HFFc6 (cell line): ENCODE measurements at places on chromosomes 6 and 20.
A peak's percentile ranks its signal among the peaks of the same experiment; 100 is the strongest.

- no peak overlapping the region for H3K27ac ChIP-seq
- no peak for DNase-seq
- H3K27me3 ChIP-seq, result peaks cover 20% of the 10 kb centered on the region
- no peak overlapping the region for H3K4me3 ChIP-seq
Observed at GRCh38 chr20:62685781-62686555, 22.7 kb upstream of the NTSR1 start.

GRCh38 chr6:3414327-3415081, 42.3 kb downstream of the SLC22A23 start:
- H3K27ac ChIP-seq, result no peak overlapping the region
- peaks cover 36% of the 10 kb centered on the region for H3K27me3 ChIP-seq
- H3K4me3 ChIP-seq, result no peak overlapping the region
- H3K36me3 ChIP-seq, result no peaks in the 10 kb centered on the region
- no peak for DNase-seq

DNA sequence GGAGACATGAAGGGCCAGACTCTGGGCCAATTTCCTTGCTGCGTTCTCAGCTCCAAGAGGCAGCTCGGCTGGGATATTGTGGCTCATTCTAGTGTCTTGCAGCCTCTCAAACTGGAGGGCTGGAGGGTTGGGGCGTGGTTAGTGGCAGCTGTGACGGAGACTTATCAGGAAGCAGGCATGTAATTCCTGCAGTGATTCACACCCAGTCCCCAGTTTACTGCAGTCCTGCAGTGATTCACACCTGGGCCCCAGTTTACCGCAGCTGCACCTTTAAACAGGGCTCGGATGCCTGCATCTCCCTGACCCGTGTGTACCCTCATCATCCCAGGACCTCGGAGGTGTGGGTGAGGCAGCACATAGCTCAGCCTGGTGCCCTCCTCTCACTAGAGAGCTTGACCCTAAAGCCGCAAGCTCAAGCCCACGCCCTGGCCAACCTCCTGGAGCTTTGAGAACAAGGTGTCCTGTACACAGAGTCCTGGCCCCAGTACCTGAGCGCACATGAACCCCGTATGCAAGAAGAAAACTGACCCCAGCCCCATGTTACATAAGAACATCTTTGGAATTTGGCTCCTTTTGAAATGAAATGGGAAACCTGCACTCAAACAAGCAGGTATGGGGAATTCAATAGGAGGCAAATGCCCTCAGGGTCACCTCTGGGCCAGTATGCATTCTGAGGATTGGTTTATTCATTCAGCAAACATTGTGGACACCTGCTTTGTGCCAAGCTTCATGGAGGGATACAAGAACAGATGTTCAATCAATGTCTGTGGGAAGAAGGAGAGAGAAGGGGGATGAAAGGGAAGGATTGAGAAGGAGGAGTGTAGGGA, 55.3 kb upstream of the FAM83D start:
- no peaks in the 10 kb centered on the region for H3K4me1 ChIP-seq
- peak; percentile 8 for DNase-seq
- H3K4me3 ChIP-seq, result no peak overlapping the region
- H3K27ac ChIP-seq, result no peak overlapping the region

DNA sequence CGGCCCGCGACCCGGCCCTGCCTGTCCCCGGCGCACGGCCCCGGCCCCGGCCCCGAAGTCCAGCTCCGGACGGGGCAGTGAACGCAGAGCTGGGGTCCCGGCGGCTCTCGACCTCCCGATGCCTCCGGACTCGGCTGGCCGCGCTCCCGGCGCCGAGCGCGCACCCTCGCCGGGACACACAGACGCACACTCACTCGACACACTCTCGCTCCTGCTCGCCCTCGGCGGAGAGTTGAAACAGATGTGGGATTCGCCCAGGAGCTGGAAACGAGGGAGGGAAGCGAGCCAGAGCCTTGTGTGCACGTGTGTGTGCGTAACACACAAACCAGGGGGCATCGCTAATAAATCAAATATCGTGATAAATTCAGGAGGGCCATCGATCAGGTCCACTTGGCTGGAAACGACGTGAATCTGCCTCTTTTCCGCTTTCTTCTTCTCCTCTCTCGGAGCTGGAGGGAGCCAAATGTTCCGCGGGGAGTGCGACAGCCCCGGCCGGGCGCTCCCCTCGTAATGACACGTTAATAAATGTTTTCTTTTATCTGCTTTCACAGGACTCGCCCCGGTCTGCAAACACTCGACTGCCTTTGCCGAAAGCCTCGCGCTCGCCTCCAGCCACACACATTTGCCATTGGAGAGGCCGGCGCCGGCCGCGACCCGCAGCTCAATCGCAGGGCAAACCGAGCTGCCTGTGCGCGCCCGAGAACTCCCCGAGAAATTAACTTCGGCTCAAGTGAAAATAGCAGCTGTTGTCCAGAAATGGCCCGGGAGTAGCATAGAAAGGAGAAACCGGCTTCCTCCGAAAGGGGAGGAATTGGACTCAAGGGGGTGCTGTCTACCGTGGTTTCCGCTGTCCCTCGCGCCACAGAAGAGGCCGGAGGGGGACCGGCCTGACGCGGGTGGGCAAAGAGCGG, 828 bp upstream of the SULF2 start:
- peaks cover 47% of the 10 kb centered on the region for H3K27me3 ChIP-seq
- no peaks in the 10 kb centered on the region for H3K36me3 ChIP-seq
- no peak overlapping the region for H3K27ac ChIP-seq
- peaks cover 7% of the 10 kb centered on the region for H3K4me1 ChIP-seq
- DNase-seq, result peak; percentile 18

DNA sequence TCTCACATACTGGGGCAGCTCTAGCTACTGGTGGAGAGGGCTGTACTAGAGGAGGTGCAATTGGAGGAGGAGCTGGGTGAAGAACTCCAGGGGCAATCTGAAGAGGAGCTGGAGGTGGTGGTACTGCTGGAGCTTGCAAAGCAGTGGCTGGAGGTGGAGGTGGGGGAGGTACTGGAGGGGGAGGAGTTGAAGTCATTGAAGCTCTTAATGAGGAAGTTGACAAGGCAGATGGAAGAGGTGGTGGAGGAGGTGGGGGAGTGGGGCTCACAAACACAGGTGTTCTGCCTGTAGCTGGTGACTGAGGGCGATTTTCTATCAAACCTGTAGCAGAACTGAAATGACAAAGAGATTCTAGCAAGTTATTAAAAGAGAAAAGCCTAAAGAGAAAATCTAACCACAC, 77.6 kb downstream of the WASF1 start:
- no peak overlapping the region for H3K27ac ChIP-seq
- no peak overlapping the region for H3K4me3 ChIP-seq
- H3K4me1 ChIP-seq, result peaks cover 10% of the 10 kb centered on the region
- H3K36me3 ChIP-seq, result peaks cover 10% of the 10 kb centered on the region
- no peaks in the 10 kb centered on the region for H3K27me3 ChIP-seq

DNA sequence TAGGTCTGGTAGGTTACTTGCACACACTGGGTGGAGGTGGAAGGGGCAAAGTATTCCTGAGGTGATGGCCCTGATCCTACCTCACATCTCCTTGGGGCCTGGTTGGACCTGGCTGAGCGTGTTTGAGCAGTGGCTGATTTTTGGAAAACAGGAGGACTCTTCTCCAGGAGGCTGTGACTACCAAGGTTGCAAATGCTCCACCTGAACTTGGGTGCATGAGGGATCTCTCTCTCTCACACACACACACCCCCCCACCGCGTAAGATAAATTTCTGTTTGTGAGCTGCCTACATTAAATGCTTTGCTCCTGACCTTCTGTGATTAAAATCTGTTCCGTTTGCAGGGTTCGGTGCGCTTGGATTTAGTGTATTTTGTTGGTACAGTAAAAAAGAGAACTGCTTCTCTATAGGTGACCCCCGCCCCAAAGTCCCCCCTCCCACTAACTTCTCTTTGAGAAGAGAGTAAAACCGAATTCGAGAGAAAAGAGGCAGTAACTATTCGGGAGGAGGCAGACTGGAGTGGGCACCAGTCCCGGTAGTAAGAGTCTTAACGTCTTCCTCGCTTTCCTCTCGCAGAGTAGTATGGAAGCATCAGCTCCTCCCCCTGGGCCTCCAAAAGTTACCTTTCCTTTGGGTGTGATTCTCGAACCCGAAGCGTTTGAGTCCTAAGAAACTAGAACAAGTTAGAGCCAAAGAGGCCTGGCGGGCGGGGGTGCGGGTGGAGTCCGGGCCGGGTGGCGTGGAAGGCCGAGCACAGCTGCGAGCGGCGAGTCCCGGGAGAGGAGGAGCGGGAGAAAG, 585 bp upstream of the DSE start:
- peak overlapping the region; percentile 94 for H3K4me3 ChIP-seq
- no peak for DNase-seq

GRCh38 chr6:116562614-116563013, 8.7 kb upstream of the RWDD1 start:
- H3K4me3 ChIP-seq, result peak overlapping the region; percentile 25; the same call in 1 of the 2 replicates
- H3K27me3 ChIP-seq, result no peaks in the 10 kb centered on the region
- H3K36me3 ChIP-seq, result no peaks in the 10 kb centered on the region
- DNase-seq, result no peak
- peaks cover 100% of the 10 kb centered on the region for H3K4me1 ChIP-seq
- H3K27ac ChIP-seq, result peak overlapping the region; percentile 83

DNA sequence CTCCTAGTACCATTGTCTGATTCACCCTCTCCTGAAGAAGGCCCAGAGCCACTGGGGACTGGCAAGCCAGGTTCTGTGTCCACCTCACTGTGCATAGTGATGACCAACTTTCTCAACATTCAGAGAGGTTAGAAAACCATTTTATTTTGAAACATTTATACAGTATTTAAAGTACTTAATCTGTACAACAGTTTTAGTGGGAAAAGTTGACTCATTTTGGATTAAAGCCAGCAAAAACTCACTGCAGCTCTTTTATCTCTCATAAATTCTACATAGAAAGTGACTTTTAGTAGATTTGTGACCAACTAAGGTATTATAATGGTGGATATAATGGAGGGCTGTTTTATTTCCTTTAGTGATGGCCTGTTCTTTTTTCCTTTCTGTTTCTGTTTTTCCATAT, 9.7 kb downstream of the TULP4 start:
- peaks cover 14% of the 10 kb centered on the region for H3K36me3 ChIP-seq
- DNase-seq, result peak; percentile 71
- H3K4me3 ChIP-seq, result no peak overlapping the region
- H3K4me1 ChIP-seq, result peaks cover 47% of the 10 kb centered on the region
- no peaks in the 10 kb centered on the region; the same call in 1 of the 2 replicates for H3K27me3 ChIP-seq
- H3K27ac ChIP-seq, result peak overlapping the region; percentile 38; the same call in 1 of the 2 replicates

DNA sequence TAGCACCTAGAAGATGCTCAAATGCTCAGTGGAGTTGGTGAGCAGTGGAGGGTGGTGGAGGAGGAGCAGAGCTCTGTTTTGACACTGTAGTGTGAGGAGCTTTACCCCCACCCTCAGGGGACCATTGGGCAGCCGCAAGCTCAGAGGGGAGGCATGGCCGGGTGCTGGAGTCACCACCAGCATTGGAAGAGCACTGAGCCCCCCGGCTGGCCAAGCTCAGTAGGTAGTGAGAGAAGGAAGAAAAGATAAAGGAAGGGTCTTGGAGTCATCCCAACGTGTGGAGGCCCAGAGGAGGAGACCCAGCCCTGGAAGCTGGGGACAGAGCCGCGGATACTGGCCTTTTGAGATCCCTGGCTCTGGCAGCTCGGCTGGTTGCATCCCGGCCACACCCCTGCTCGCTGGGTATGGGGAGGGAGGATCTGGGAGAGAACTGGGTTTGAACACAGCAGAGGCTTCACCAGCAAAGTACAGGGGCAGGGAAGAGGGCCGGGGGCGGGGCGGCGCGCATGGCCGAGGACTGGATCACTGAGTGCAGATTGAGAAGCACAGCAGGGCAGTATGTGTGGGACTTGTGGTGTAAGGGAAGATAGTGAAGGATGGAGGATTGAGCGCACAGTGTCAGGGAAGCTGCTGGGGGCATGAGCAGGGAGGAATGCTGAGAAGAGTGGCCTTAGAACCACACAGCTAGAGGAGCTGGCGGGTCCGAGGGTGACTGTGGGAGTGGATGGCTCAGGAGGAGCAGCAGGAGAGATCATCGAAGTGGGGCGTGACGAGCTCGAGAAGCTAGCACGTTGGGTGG, 24.4 kb downstream of the SYNDIG1 start:
- no peak for DNase-seq
- H3K36me3 ChIP-seq, result no peaks in the 10 kb centered on the region
- no peak overlapping the region for H3K27ac ChIP-seq
- no peak overlapping the region for H3K4me3 ChIP-seq
- H3K27me3 ChIP-seq, result peaks cover 17% of the 10 kb centered on the region

GRCh38 chr20:10596710-10597121, 77.1 kb downstream of the JAG1 start:
- H3K27ac ChIP-seq, result peak overlapping the region; percentile 84
- DNase-seq, result peak; percentile 77
- peak overlapping the region; percentile 81 for H3K4me3 ChIP-seq
- H3K4me1 ChIP-seq, result peaks cover 68% of the 10 kb centered on the region
- H3K36me3 ChIP-seq, result peaks cover 18% of the 10 kb centered on the region; the same call in 1 of the 2 replicates
- H3K27me3 ChIP-seq, result no peaks in the 10 kb centered on the region

DNA sequence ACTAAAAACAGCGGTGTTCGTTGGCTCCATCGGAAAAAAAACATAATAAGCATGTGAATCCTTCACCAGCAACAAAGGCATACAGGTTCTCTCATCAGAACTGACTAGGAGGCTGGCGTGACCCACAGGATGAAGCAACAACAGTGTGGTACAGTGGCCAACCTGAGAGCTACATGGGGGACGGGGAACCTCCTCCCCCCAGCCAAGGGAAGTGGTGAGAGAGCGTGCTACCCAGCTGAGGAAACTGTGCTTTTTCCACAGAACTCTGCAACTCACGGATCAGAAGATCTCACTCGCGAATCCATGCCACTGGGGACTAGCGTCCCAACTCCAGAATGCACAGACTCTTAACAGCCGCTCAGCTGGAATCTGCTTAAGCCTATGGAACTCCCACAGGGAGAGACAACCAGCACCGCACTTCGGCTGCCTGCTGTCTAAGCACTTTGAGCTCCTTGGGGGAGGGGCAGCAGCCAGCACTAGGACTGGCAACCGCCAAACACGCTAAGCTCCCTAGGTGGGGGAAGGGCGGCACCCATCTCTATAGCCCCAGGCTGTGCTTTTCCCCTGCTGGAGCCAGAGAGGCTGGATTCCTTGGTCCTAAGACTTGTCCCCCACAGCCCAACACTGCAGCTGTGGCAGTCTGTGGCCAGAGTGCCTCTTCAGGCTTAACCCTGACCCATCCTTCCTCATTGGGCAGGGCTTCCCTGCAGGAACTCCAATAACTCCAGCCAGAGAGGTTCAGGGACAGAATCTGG, 538.3 kb upstream of the BTBD3 start:
- H3K4me1 ChIP-seq, result no peaks in the 10 kb centered on the region; the same call in 1 of the 2 replicates
- DNase-seq, result no peak
- H3K36me3 ChIP-seq, result peaks cover 5% of the 10 kb centered on the region; the same call in 1 of the 2 replicates
- H3K27me3 ChIP-seq, result no peaks in the 10 kb centered on the region; the same call in 1 of the 2 replicates
- H3K4me3 ChIP-seq, result no peak overlapping the region

GRCh38 chr20:58094698-58095097, 133.8 kb downstream of the ANKRD60 start:
- no peak overlapping the region for H3K27ac ChIP-seq
- no peaks in the 10 kb centered on the region for H3K4me1 ChIP-seq
- DNase-seq, result no peak
- H3K36me3 ChIP-seq, result 0 out of 2 replicates have a peak, but pooled peaks cover 4% of the 10 kb centered on the region

- H3K4me3 ChIP-seq, result no peak overlapping the region
- H3K36me3 ChIP-seq, result peaks cover 41% of the 10 kb centered on the region
- no peaks in the 10 kb centered on the region; the same call in 1 of the 2 replicates for H3K27me3 ChIP-seq
- peak overlapping the region; percentile 12; the same call in 1 of the 2 replicates for H3K27ac ChIP-seq
- H3K4me1 ChIP-seq, result no peaks in the 10 kb centered on the region
Observed at GRCh38 chr6:151425561-151425960, 26.4 kb downstream of the RMND1 start.
